Cardiac muscle cell (in vitro differentiated cells and primary cell): ENCODE measurements at places on chromosomes 1 and 21. TPM values are rescaled to one million over a fixed set of nuclear protein-coding genes. Genes with fewer than 3 reads are reported as not detected.
A peak's percentile ranks its signal among the peaks of the same experiment; 100 is the strongest.

Gene ANKRD35
- polyA plus RNA-seq: 0.64 and 0.77 TPM in 2 replicates

GRCh38 chr1:23960291-23961020, 828 bp downstream of the PNRC2 start:
- H3K4me1 ChIP-seq: peaks cover 15% of the 10 kb centered on the region
- H3K4me3 ChIP-seq: peak overlapping the region; percentile 59
- no peaks in the 10 kb centered on the region for H3K27me3 ChIP-seq
- peaks cover 12% of the 10 kb centered on the region for H3K36me3 ChIP-seq

DNA sequence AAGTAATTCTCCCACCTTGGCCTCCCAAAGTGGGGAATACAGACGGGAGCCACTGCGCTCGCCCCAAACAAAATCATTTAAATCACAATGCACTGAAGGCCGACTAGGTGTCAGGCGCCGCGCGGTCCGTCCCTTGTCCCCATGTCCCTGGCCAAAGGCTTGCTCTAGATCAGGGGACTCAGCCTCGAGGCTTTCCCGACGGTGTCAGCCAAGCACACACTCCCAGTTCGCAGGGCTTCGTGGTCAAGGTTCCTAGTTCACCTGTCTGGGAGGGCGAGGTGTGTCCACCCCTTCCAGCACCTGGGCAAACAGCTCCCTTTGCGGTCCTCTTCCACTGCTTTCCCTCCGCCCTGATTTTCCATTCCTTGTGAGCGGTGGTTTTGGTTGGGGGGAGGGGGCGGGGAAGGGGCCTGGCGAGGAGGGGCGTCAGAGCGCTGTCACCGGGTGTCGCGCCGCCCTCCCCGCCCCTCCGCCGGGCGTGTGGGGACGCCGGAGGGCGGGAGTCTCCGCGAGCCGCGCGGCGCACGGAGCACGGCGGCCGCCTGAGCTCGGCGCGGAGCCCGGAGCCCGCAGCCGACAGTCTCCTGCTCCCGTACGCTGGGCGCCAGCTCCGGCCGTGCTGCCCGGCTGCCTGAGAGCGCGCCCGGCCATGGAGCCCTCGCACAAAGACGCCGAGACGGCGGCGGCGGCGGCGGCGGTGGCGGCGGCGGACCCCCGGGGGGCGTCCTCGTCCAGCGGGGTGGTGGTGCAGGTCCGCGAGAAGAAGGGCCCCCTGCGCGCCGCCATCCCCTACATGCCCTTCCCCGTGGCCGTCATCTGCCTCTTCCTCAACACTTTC, at the start of gene STUM:
STUM (plus strand) TSS at position 509 of the 838 bp plus-strand sequence; CDS start at position 650, 141 bp downstream.
- peak within 1 kb of the TSS; percentile 39 for H3K4me3 ChIP-seq
- no peaks in the 10 kb centered on the region for H3K4me1 ChIP-seq
- H3K27me3 ChIP-seq: peaks cover 44% of the 10 kb centered on the region
- H3K36me3 ChIP-seq: no peaks in the 10 kb centered on the region

DNA sequence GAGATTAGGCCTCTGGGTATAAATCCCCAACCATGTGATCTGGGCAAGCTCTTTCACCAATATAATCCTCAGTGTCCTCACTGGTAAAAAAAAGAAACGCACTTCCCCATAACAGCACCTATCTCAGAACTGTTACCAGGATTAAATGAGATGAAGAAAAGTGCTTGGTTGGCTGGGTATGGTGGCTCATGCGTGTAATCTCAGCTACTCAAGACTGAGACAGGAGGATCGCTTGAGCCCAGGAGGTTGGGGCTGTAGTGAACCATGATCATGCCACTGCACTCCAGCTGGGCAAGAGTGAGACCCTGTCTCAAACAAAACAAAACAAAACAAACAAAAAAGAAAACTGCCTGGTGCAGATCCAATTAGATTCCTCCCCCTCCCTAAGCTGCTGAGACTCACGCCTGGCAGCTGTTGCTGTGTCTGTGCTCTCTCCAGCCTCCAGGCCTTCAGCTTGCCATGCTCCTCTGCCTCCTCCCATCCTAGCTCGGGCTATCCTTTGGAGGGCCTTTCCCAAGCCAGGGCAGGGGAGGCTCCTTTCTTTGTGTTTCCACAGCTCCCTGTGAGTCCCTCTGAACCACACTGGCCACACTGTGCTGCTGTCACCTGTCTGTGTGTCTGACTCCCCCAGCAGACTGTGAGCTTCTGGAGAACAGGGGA, 19.0 kb downstream of the CYB5RL start:
- H3K4me3 ChIP-seq: no peak overlapping the region
- no peak for DNase-seq
- H3K4me1 ChIP-seq: no peaks in the 10 kb centered on the region
- no peaks in the 10 kb centered on the region for H3K27me3 ChIP-seq
- no peak overlapping the region for H3K27ac ChIP-seq

Gene CCDC27
- polyA plus RNA-seq: 0.56 and 0.71 TPM in 2 replicates

Gene PLPPR5
- polyA plus RNA-seq: 0.04 and 0.22 TPM in 2 replicates

DNA sequence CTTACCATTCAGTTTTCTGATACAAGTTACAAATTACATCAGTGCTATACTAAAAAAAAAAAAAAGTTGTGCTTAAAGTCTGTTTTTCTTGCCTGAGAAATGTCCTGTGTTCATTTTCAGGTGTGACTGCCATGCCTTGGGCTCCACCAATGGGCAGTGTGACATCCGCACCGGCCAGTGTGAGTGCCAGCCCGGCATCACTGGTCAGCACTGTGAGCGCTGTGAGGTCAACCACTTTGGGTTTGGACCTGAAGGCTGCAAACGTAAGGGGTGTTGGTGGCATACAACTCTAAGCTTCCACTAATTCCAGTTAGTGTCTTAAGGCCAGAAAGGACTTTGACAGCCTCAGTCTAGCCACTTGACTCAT, 60.1 kb upstream of the LAMC2 start:
- peaks cover 69% of the 10 kb centered on the region for H3K36me3 ChIP-seq
- H3K4me3 ChIP-seq: no peak overlapping the region
- no peak for DNase-seq
- H3K27me3 ChIP-seq: no peaks in the 10 kb centered on the region
- no peak overlapping the region for H3K27ac ChIP-seq

DNA sequence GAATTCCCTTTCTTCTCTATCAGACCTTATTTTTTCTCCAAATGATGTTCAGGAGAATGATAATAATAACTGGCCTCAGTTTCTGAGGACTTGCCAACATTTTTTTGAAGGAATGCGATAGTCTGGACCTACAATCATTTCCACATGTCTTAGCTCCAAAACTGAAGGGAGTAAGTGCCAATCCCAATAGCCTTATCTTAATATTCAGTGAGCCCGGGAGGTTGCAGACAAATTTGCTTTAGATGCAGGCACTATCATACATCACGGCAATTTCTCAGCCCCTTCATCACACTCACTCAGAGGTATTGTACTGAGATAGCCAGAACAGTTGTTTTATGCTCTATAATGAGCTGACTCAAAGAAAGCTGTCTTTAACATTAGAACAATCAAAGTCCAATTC, 796.9 kb downstream of the ADGRL2 start:
- H3K4me3 ChIP-seq: no peak overlapping the region
- peak; percentile 17 for DNase-seq
- no peaks in the 10 kb centered on the region for H3K4me1 ChIP-seq

Gene SLC44A5
- 6.9 and 7.9 TPM in 2 replicates for polyA plus RNA-seq

GRCh38 chr1:243288062-243288461, 32.2 kb downstream of the SDCCAG8 start:
- peaks cover 3% of the 10 kb centered on the region for H3K36me3 ChIP-seq
- no peak for DNase-seq
- no peaks in the 10 kb centered on the region for H3K4me1 ChIP-seq

DNA sequence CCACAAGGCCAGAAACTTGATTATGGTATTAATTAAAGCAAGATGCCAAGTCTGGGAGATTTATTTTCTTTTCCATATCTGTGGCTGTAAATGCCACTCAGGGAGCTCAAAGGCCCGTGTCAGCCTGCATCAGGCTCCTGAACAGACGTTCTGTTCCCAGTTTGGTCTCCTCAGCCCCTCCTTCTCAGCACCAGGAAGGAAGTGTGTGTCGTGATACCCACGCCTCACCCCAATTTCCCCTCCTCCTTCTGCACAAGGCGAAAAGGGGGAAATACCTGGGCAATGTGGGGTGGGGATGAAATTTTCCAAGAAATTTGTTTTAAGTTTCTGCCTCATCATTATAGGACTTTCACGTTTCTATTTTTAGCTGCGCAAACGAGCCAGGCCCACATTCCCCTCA, 112.0 kb downstream of the SYF2 start:
- H3K4me3 ChIP-seq: no peak overlapping the region
- H3K36me3 ChIP-seq: no peaks in the 10 kb centered on the region
- no peaks in the 10 kb centered on the region for H3K27me3 ChIP-seq
- no peaks in the 10 kb centered on the region for H3K4me1 ChIP-seq
- no peak overlapping the region for H3K27ac ChIP-seq
- no peak for DNase-seq

- no peaks in the 10 kb centered on the region for H3K27me3 ChIP-seq
- no peak overlapping the region for H3K27ac ChIP-seq
- H3K4me3 ChIP-seq: no peak overlapping the region
- no peaks in the 10 kb centered on the region for H3K36me3 ChIP-seq
These were observed 148.7 kb upstream of the PRMT6 start for GRCh38 chr1:106907795-106908194.

Gene HSF2BP
- polyA plus RNA-seq: 0.22 and 1.8 TPM in 2 replicates

DNA sequence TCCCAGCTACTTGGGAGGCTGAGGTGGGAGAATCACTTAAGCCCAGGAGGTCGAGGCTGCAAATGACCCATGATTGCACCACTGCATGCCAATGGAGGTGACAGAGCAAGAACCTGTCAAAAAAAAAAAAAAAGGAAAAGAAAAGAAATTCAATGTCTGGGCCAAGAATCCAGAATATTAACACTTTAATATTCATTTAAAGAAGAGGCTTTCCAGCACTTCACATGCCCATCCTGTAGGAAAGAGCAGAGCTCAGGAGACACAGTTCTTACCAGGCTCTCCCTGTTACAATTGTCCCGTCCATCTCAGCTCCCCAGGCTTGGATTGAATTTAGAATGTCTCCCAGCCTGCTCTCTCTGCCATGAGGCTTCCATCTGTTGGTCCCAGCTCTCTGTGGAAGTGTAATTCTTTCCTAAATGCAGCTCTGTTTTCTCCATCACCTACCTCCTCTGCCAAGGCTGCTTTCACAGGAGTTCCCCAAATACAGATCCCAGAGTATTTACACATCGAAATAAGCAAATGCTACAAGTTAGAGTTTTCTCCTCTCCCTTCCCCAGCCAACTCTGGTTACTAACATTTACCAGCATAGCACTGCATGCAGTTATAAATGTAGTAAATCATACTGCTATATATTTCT, 116.6 kb upstream of the CDC42BPA start:
- no peak overlapping the region for H3K27ac ChIP-seq
- no peaks in the 10 kb centered on the region for H3K4me1 ChIP-seq
- H3K4me3 ChIP-seq: no peak overlapping the region
- DNase-seq: no peak
- H3K36me3 ChIP-seq: no peaks in the 10 kb centered on the region

DNA sequence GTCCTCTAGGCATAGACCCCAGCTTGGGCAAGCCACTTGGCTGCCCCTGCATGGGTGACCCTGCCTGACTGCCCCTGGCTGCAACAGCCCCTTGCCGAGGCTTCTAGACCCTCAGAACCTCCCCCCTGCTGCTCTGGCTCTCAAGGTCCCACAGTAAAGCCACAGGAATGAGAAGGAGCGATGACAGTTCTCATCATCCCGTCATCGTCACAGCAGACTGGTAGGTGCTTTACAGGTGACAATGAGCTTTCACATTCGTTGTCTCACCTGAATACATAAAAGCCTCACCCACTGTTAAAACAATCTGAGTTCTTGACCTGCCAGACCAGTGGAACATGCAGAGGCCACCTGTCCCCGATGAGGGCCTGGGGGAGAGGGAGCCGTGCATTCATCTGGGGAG, 36.0 kb upstream of the GPR157 start:
- peaks cover 30% of the 10 kb centered on the region for H3K4me1 ChIP-seq
- no peaks in the 10 kb centered on the region for H3K36me3 ChIP-seq

GRCh38 chr1:157252473-157252872, 114.3 kb upstream of the ETV3 start:
- no peak overlapping the region for H3K4me3 ChIP-seq
- no peak overlapping the region for H3K27ac ChIP-seq
- no peak for DNase-seq
- no peaks in the 10 kb centered on the region for H3K36me3 ChIP-seq
- no peaks in the 10 kb centered on the region for H3K4me1 ChIP-seq
